ENCODE measurements at places on chromosomes 1 and 21.

GRCh38 chr1:219296430-219297355 lies 123.0 kb downstream of the LYPLAL1 start:
- DNase-seq: peak; percentile 22

DNA sequence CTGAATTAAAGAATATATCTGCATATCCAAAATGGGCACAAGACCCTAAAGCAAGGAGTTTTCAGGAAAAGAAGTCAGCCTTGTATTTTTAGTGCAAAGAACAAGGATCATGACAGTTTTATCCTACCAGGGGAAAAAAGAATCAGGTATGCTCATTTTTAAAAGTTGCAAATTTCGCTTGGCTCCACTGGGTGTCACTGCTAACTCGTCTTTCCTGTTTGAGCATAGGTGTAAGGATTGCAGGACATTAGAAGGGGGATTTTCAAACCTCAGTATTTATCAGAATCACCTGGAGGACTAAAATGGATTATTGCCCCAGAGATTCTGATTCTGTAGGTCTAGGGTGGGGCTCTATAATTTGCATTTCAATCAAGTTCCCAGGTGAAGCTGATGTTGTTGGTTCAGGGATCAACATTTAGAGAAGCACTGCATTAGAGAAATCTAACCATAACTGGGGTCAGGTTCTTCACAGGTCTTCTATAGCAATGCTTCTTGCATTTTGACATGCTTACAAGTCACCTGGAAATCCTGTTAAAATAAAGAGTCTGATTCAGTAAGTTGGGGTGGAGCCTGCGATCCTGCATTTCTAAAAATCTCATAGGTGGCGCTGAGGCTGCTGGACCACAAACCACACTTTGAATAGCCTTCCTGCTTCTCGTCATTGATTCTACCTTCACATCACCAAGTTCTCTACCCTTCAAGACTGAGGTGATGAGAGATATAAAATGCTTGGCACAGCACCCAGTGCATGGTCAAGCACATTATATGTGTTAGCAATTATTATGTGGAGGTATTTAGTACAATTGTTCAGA lies 39.6 kb downstream of the NUF2 start:
- DNase-seq: no peak

GRCh38 chr1:84574936-84575335 lies 696 bp upstream of the CTBS start:
- no peak for DNase-seq

DNA sequence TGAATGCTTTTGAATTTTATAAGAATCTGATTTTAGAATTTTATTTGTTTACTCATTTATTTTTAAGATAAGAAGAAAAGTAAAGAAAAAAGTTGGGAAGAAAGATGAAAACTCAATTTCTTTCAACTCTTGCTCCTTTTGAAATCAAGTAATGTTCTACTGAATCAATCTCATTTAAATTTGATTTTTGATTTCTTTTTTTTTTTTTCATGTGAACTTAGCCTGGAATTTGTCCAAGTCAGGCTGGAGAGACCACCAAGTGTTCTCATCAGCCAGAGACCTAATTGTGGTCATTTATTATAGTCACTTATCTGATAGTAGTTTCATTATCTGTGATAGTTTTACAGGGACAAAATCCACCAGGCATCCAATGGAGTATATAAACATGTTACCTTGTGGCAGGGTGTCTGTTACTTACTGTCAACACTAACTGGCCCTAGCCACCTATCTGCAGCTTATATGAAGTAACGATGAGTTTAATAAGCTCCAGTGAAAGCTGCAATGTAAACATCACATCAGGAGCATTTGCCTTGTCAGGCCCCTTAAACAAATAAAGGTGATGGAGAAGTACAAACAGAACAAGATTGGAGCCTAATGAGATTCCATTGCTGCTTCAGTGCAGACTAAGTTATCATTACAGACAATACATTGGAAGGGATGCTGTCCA lies 39.2 kb downstream of the HLX start:
- DNase-seq: no peak

DNA sequence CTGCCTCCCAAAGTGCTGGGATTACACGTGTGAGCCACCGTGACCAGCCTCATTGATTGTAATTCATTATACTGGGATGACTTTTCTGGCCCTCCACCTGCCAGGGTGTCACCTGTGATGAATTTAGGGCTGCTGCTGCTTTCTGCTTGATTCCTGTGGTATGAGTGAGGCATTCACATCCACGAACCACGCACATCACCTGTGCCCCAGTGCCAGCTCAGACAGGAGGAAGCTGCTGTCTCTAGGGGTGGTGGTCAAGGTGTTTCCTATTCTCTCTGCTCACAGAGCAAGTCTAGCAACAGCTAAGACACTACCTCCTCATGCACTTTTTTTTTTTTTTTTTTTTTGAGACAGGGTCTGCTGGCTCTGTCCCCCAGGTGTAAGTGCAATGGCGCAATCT lies 12.3 kb upstream of the LDLRAD2 start:
- no peak for DNase-seq

- DNase-seq: no peak
Measured at GRCh38 chr1:85448358-85448757, 16.6 kb downstream of the DDAH1 start.

DNA sequence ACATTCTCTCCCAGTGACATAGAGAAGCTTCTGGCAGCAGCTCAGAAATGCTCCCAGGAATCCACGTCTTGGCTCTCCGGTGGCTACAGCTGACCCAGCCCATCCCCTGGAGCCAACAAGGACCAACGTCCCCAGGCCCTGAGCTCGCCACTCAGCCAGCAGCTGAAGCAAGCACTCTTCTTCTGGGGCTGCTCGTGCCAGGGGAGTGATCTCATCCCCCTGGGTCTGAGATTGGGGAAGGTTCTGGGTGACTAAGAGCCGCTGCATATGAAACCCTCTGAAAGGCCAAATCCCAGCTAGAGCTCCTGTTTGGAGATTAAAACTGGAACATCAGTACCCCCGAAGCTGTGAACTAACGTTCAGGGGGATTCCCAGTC lies 487.9 kb downstream of the NPHP4 start:
- no peak for DNase-seq

- DNase-seq: no peak
Measured at GRCh38 chr1:36464605-36465393, 615 bp upstream of the MRPS15 start.

- no peak for DNase-seq
Measured at GRCh38 chr1:180310095-180310494, 80.0 kb downstream of the LHX4 start.

DNA sequence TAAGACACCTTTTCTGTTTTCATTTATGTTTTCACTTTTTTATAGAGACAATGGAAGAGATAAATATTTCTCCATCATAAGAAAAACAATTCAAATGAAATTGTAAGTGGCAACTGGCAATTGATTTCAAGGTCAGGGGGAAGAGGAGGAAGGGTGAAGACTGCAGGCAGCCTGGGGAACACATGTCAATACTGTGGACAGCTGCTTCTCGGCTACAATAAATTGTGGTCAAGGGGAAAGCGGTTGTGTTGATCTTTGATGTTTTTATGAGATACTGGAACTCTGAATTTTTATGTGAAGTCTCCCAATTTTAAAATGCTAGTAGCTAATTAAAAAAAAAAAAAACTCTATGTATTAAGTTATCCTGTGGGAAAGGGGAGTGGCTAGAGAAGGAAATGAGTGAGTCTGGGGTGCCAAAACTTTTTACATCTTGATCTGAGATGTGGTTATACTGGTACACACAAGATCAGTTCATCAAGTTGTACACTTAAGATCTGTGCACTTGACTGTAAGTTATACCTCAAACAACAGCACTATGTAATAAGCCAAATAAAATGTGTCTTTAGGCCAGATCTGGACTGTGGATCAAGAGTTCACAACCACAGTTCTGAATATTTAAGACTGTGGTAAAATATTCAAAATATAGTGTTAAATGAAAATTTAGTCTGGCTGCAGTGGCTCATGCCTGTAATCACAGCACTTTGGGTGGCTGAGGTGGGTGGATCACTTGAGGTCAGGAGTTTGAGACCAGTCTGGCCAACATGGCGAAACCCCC lies 18.0 kb downstream of the SSX2IP start:
- no peak for DNase-seq

GRCh38 chr1:218510153-218510772 lies 165.1 kb downstream of the TGFB2 start:
- DNase-seq: peak; percentile 20

DNA sequence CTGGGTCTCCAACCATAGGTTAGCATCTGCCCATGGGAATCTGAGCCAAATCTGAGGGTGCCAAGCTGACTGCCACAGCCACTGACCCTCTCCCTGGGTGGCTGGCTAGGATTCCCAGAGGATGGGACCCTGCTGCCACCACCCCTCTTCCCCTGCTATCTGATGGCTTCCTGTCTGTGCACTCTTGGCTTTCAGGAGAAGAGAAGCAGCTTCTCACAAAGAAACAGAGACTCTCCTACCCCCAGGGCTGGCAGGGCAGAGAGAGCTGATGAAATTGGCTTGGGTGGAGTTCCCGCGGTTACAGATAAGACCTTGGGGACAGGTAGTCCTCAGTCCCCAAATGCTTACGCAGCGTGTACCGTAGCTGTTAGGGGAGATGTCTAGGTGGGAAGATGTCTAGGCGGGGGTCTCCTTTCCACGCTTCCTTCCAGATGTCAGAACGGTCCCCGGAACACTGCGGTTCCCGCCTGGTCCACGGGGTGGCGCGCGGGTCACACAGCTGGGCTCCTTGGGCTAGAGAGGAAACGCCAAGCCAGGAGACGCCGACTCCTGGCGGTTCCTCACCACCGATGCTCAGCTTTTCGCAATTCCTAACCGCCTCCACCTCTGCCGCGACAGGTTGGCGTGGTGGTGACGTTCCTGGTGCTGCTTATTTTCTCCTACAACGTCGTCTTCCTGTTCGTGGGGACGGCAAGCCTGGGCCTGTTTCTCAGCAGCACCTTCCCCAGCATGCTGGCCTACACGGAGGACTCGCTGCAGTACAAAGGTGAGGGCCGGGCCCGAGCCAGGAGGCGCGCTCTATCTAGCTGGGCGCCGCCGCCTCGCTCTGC lies 40.1 kb downstream of the ELK4 start:
- peak; percentile 93 for DNase-seq

GRCh38 chr1:6358757-6359201 lies 34.8 kb downstream of the ACOT7 start:
- peak; percentile 87 for DNase-seq

- no peak for DNase-seq
Measured at GRCh38 chr1:85624361-85624760, 43.8 kb downstream of the CCN1 start.

DNA sequence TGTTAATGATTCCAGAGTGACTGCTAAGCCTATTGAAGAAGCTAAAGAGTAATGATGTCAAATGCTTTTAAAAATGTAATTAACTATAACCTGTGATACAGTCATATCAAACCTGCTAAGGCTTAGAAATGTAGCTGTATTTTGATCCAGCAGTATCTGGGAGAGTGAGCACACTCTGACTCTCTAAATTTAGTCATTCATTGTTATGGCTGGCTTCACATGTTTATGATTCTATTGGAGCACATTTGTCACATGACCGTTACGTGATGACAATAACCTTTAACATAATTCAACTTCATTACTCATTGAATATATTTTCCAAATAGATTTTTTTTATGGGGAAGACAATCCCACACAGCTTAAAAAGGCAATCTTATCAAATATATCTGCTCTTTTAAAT lies 587.1 kb downstream of the LMO4 start:
- no peak for DNase-seq

DNA sequence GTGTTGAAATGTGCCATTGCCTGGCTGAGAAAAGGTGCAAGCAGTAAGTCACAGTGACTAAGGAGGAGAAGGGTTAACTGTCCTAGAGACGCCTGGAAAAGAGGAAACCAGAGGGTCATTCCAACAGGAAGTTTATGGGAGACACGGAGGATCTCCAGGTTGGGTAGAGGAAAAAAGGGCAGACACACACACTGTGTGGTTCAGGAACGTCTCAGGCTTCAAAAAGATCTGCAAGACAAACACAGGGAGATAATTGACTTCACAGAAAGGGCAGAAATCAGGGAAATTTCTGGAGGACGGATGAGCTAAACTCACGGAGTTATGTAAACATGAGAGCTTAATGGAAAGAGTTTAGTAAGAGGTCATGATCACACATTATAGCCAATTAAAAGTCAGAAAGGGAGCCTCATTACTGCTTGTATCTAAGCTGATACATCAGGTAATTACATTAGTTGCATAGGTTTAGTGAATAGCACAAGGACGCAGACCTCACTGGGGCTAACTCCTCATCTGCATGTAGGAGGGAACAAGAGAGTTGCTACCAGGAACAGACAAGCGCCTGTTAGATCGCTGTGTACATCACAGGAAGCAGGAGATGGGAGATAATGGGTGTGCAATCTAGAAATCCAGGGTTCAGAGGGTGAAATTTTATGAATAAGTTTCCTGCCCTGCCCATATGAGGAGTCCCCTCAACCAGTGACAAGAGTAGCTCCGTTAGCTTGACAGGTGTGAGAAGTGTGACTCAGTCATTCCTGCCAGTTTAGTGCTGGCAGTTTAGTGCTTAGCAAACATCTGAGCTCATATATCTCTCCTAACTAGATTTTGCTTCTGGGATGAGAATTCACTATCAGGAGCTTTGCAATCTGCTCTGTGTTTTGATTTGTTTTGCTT lies 96.6 kb upstream of the TNR start:
- no peak for DNase-seq

GRCh38 chr1:89574621-89575020 lies 50.0 kb downstream of the LRRC8B start:
- DNase-seq: no peak

DNA sequence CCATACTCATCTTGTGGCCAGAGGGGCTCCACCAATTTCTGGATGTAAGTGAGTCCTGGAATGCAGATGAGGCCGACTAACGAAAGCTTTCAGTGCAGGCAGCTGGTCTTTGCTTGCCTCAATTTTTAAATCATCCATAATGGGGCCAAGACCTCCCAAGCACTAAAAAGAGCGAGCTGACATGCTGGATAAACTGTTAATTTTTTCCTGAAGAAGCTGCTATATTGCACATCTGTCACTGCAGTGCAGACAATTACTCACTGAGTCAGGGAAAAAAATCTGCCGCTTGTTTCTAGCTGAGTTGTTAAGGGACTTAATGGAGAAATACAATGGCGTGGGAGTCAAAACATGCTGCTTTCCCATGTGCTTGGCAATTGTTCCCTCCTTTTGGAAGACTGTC lies 205.5 kb downstream of the GPATCH2 start:
- peak; percentile 51 for DNase-seq

DNA sequence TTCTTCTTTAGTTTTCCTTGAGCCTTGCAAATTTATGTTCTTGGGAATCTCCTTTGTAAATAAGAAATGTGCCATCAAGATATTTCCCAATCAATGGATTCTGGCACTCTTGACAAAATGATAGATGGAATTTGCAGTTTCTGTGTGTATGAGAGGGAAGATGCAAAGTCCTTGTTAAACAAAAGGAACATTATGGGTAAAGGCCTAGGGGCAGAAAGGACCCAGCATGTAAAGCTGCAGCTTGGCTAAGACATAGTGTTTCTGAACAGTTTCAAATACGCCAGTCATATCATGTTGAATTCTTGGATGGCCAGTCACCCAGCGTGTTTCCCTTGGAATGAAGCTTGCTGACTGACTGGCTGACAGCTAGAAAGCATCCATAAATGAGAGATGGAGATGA lies 210.8 kb downstream of the NFIA start:
- no peak for DNase-seq

DNA sequence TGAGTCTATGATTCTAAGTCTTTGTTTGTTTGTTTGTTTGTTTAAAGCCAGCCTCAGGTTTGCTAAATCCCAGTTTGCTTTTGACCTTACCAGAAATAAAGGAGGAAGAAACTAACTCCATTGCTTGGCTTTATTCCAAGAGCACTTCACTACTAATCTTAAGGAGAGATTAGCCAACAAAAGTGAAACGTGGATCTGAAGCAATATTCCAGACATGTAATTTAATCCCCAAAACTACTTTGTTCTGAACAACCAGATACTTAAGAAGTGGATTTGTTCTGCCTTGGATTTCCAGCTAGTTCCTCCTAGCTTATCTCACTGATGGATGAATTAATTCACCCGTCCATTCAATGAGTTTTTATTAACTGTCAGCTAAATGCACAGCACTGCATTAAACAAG lies 15.9 kb upstream of the CEP350 start:
- DNase-seq: no peak
